ENCODE measurements at places on chromosomes 1 and 21. TPM values are rescaled to one million over a fixed set of nuclear protein-coding genes. Genes with fewer than 3 reads are reported as not detected.

Gene SDC3
- 0.15 TPM for total RNA-seq

Gene BMP8B
- 0.63 TPM for total RNA-seq

Gene CLDN8
- not detected for total RNA-seq

Gene SERPINC1
- total RNA-seq: not detected

Gene RSBN1
- total RNA-seq: 44.2 TPM

Gene SLFNL1
- total RNA-seq: 0.82 TPM

Gene WDR77
- 22.5 TPM for total RNA-seq

Gene DHRS3
- 90.8 TPM for total RNA-seq

Gene TMEM269
- 0.88 TPM for total RNA-seq

Gene IPO9
- 29.5 TPM for total RNA-seq

Gene TMEM52
- total RNA-seq: not detected

Gene SYTL1
- 186 TPM for total RNA-seq

Gene ACTA1
- 0.32 TPM for total RNA-seq
